Hematopoietic multipotent progenitor cell (in vitro differentiated cells): ENCODE measurements at places on chromosomes 5 and 9.

DNA sequence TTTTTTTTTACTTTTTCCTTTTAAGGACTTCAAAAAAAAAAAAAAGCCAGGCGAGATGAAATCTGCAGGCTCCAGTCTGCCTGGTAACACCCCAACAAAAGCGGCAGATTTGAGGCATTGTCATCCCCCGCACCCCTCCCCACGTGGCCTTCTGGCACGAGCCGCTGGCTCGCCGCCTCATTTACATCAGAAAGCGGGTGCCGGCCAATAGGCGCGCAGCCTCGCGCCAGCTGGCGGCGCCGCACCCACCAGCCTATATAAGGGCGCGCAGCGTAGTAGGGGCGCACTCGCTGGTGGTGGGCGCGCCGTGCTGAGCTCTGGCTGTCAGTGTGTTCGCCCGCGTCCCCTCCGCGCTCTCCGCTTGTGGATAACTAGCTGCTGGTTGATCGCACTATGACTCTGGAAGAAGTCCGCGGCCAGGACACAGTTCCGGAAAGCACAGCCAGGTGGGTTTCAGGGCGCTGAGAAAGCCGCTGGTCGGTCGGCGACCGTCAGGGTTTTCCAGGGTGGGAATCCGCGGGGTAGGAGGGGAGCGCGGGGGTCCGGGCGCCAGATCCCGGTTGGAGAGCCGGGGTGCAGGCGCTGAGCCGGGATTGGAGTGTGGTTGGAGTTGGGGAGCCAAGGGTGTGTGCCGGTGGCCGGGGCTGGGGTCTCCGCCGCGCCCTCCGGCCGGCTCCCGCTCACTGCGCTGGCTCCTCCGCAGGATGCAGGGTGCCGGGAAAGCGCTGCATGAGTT is at the start of gene GADD45G:
Gene GADD45G (plus strand): TSS at position 284 of the 736 bp plus-strand sequence. CDS start 110 bp downstream, at position 394.
- DNase-seq, result peak; percentile 97

DNA sequence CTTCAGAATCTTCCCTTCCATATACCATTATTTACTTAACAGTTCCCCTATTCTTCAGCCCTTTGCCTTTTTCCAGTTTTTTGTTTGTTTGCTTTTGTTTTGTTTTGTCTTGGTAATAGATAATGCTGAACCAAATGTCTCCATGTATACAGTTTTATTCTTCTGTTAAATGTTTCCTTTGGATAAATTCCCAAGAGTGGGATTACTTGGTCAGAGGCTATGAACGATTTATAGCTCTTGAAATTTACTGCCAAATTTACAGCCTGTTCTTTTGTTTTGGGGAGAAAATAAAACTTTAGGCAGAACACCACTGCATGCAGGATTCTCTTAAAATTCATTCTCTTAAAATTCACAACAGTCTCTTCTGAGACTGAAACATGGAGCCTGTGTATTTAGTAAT is 38.6 kb downstream of the NR4A3 start:
- no peak for DNase-seq

GRCh38 chr9:80025796-80026520 is 454.2 kb downstream of the TLE4 start:
- no peak for DNase-seq

DNA sequence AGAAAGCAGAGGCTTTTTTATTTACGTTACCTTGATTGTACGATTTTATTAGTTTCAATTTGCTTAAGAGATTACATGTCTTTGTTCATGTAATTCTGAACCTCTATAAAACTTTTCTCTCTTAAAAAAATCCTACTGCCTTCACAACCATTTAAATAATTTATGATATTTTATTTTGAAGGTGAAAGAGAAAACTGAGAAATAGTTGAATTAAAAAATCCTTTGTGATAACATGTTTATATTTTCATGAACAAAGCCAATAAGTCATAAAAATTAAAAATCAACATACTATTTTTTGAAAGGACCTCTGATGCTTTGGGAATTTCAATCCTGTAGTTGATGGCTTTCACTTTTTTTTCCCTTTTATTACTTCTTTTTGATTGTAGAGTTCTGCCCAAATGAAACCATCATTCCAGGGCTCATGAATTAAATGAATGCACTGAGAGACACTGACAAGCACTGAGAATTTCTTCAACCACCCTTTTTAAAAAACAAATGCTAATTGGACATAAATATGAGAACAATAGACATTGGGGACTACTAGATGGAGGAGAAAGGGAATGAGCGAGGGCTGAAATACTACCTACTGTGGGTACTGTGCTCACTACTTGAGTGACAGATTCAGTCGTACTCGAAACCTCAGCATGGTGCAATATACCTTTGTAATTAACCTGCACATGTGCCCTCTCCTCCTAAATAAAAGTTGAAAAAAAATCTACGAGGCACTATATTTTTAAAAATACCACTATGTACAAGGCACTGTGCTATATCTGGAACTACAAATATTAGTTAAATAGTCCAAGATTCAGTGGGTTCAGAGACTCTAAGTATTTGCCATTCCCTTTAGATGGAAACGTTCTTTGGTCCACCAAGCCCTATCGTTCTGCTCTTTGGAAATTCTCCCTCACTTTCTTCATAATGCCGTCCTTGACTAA is 5.9 kb downstream of the CDKN2A start:
- DNase-seq, result no peak

- DNase-seq, result no peak
Measured at GRCh38 chr9:115517335-115518075, 399.5 kb upstream of the TNC start.

DNA sequence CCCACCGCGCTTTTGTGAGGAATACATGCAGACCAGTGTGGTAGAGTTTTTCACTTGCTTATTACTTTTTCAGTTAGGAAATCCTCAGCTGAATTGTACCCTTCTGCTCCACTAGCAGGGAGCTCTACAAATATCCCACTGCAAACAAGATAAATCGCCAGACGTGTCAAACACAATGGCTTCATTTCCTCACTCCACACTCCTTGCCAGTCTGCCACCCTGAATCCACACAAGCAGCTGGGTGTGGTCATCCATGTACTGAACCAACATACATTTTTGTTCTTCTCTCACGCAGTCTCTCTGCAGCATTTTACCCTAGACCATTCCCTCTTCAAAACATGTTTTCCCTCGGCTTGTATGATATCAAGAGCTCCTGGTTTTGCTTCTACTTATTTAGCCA is 3.7 kb upstream of the ROR2 start:
- no peak for DNase-seq

DNA sequence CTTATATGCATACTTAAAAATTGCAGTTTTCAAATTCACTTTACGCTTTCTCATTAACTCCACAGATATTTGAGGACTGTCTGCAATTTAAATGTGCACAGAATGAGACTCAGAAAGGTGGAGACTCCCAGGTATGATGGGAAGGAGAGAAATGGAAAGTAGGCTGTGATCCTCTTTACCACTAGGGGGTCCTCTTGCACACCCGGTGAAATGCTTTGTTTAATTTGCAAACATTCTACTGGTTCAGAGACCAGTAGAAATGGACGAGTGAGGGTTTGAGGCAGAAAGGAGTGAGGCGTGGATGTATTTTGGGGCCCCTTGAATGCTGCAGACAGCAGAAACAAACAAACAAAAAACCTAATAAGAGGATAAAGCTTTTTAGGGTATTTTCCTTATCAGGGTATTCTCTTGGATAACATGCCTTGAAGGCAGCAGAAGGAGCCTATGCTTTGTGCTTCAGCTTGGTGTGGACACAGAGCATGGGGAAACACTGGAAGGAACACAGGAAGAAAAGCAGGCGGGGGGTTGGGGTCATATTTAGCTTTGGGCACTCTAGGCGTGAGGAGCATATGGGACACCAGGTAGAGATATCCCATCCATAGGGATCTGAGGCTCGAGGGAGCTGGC is 410.1 kb downstream of the DMRT2 start:
- DNase-seq, result peak; percentile 4

DNA sequence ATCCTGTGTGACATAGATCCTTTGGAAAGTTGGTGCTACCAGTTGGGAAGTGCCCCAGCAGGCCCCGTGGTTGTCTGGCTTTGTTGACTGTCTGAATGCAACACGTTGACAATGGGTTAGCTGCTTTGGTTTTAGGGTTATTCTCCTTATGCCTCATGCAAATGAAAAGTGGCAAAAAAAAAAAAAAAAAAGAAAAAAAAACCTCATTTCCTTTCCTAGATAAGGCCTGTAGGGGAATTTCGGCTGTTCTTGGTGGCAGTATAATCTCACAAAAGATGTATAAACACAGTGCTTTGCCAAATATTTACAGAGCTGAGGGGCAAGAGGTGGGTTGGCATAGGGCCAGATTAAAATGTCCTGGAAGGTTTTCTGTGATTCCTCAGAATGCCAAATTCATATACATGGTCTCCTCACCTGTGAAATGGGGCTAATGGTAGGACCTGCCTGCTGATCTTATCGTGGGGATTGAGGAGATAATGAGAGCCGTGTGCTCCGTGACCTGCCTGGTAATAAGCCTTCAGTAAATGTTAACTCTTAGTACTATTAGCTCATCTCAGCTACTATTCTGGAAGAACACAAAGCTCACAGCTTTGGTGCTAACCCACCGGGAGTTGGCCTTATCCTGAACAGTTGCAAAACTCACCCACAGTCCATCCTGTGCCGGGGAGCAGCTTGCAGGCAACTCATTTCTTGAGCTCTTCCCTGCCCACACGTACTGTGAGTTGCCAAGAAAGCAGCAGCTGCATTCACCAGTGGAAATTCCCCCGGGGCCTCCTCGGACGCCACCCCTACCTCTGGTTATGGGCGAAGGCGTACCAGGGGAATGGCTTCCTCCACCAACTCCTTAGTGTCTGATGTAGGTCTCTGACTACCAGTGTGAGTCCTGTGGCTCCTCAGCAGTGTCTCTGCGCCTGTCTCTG is 220.3 kb downstream of the NR3C1 start:
- DNase-seq, result peak; percentile 15

GRCh38 chr9:129761293-129761900 is 8.6 kb upstream of the PTGES start:
- DNase-seq, result no peak

- no peak for DNase-seq
Measured at GRCh38 chr9:97382099-97382718, 29.7 kb upstream of the TDRD7 start.

DNA sequence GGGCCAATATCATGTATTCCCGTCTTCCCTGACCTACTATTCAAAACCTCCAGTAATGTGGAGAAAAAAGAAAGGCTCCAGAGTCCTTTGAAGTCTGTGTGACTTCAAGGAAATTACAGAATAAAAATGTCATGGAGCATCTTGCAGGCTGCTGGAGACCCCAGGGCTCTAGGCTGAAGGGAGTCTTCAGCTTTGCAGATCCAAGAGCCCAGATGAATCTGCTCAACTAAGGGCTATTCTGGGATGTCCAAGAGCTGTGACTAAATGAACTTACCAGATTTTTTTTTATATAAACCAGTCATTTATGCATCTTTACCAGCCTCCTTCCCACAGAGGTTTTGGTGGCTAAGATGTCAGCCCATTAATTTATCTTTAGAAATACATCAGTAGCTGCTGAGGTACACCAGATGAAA is 167.3 kb downstream of the MUSK start:
- DNase-seq, result no peak

GRCh38 chr9:77582525-77582924 is 65.6 kb downstream of the GNA14 start:
- no peak for DNase-seq

GRCh38 chr5:153066281-153066680 is 424.2 kb upstream of the GRIA1 start:
- DNase-seq, result no peak

DNA sequence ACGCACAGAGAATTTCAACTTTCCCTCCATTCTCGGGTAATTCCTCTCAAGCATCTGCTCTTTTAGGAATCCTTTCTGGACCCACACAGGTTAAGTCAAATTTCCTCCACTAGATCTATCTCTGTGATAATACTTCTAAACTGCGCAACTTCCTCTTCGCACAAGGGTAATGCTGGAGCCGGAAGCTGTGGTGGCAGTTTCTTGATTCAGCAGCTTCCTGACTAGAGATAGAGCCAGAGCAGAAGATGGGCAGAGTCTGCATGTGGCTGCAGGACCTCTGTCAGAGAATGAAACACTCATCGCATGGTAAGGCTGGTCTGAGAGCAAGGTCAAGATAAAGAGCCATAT is 11.1 kb upstream of the CDC42SE2 start:
- peak; percentile 67 for DNase-seq

GRCh38 chr9:105065098-105066088 is 137.4 kb upstream of the ABCA1 start:
- no peak for DNase-seq

GRCh38 chr5:133801431-133801830 is 167.0 kb downstream of the C5orf15 start:
- no peak for DNase-seq

GRCh38 chr9:135224921-135225541 is 137.6 kb downstream of the OLFM1 start:
- no peak for DNase-seq

DNA sequence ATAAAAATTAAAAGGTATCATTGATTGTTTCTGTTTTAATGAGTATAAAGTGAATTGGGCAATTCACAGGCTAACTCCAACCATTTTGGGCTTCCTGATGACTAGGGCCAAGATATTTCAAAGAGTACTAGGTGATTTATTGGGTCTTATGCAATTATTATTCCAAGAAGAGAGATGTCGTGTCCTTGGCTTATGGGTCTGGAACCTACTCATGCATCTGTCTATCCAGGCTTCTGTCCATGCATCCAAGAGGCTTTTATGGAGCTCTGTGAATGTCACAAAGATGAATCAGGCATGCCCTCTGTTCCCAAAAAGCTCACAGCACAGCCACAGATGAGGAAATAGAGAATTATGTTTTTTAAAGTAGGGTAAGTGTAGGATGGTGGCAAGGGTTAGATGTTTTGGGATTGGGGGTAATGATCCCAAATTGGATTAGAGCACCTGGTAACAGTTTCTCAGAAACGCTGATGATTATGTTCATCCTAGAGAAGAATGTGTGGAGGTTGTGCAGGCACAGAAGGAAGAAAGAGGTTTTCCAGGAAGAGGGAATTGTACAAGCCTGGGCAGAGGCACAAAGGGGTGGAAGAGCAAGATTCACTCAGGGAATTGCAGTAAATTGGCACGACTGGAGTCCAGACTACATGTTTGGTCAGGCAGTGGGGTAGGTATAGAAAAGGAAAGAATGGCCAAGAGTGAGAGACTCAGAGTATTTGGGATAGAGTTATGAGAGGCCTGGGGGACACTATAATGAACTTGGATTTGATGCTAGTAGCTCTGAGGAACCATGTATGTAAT is 83.0 kb upstream of the TNC start:
- DNase-seq, result no peak

- DNase-seq, result no peak
Measured at GRCh38 chr9:125767349-125767748, 20.2 kb downstream of the PBX3 start.

DNA sequence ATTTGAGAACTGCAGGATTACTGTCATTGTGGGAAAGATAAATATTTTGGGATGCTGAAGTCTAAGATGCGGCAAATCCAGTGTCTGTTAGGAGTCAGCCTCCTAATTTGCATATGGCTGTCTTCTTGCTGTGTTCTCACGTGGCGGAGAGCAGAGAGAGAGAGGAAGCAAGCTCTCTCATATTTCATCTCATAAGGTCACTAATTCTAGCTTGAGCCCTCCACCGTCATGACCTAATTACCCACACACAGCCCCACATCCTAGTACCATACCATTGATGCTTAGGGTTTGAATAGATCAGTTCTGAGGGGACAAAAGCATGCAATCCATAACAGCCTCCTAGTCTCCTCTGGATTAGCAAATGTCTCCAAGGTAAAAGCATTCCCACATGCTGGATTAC is 124.5 kb downstream of the CDH12 start:
- DNase-seq, result no peak

- no peak for DNase-seq
Measured at GRCh38 chr9:110579034-110579861, at the start of gene SVEP1. Gene SVEP1 (minus strand): TSS chr9:110579741. CDS start chr9:110579543, 198 bp downstream.
